Activated CD4-positive, CD25-positive, alpha-beta regulatory T cell treated with anti-CD3 and anti-CD28 coated beads, Interleukin-2, amount 50 U/mL, for 16 hours (primary cell): ENCODE measurements at places on chromosomes 3 and 15.

DNA sequence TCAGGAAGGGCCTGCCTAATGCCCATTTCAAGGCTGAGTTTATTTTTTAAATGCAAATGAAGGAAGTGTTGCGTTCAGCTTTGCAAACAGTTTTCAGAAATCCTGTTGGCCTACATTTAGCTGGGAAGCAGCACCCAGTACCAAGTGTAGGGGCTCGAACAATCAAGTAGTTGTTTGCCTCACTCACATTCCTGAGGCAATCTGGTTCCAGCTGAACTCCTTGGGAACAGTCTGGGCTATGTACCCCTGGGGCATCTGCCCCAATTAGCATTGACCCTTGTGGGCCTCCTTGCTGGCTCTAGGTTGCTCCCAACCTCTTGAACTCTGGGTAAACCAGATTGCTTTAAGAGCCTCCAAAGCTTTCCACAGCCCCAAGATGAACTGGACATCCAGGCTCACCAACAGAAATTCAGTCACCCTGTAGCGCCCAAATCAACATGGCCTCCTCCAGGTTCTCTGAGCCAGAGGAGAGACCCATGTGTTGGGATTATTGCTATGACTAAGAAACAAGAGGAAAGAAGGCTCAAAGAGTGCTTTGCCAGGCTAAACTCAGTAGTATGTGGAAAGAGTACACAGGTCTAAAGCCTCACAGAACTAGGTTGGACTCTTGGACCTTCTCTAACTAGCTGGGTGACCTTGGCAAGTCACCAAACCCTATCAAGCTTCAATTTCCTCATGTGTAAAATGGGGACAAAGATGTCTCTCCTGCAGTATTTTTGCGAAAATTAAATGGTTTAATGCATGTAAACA lies 532.7 kb downstream of the SOX2 start:
- DNase-seq = no peak

DNA sequence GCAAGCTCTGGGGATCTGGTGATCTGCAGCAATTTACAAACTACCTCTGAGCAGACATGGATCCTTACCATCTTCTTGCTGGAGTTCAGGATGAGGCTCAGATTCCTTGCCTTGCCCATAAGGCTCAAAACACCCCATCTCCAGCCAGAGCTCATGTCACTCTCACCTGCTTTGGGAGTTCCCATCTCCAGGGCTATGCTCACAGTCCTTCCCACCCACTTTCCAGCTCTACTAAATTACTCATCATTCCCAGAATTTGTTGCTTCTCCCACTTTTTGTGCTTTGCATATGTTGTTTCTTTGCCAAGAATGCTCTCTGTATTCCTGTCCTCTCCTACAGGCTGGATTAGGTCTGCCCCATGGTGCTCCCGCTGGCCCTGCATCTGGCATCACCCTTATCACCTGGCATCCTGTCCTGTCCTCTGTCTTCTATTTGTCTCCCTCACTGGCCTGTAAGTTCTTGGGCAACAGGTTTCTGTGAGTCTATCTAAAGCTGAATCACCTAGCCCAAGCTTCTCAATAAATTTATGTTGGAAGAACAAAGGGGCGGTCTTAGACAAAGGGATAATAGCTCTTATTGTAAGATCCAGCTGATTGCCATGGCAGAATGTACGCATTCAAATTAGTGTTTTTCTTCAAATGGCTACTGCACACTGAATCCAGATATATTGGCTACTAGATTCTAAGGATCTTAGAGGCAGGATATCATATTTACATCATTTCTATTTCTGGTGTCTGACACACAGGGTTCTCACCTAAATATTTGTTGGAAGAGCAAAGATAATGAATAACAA lies 179.2 kb downstream of the CLSTN2 start:
- no peak for DNase-seq

DNA sequence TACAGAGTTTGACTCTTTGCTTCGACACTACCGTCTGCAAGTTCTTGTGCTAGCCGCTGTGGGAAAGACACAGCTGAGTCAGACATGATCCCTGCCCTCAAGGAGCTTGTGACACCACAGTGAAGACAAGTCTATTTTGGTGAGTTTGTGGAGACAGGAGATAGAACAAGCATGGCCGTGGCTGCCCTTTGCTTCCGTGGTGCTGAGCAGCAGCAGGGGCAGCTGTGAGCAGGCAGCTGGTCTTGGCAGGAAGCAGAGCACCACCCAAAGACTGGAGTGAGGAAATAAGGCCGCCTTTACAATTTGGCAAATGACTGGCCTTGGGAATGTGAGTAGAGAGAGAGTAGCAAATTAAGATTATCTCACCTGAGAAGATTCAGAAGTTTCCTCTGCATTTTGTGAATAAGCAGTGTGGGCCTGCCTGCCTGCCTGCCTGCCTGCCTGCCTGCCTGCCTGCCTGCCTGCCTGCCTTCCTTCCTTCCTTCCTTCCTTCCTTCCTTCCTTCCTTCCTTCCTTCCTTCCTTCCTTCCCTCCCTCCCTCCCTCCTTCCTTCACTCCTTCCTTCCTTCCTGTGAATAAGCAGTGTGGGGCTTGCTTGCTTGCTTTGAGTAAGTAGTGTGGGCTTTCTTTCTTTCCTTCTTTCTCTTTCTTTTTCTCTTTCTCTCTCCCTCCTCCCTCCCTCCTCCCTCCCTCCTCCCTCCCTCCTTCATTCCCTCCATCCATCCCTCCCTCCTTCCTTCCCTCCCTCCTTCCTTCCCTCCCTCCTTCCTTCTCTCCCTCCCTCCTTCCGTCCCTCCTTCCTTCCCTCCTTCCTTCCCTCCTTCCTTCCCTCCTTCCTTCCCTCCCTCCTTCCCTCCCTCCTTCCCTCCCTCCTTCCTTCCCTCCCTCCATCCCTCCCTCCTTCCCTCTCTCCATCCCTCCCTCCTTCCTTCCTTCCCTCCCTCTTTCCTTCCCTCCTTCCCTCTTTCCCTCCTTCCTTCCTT lies 1.6 kb upstream of the GCNT3 start:
- DNase-seq = no peak

GRCh38 chr3:185631108-185631507 lies 45.0 kb downstream of the SENP2 start:
- DNase-seq = no peak

- no peak for DNase-seq
These were observed 14.2 kb downstream of the ZNF280D start for GRCh38 chr15:56719021-56719612.

- DNase-seq = no peak
These were observed 85.9 kb downstream of the FAIM start for GRCh38 chr3:138694287-138695007.

GRCh38 chr3:20105513-20106280 lies 65.5 kb downstream of the KAT2B start:
- no peak for DNase-seq

DNA sequence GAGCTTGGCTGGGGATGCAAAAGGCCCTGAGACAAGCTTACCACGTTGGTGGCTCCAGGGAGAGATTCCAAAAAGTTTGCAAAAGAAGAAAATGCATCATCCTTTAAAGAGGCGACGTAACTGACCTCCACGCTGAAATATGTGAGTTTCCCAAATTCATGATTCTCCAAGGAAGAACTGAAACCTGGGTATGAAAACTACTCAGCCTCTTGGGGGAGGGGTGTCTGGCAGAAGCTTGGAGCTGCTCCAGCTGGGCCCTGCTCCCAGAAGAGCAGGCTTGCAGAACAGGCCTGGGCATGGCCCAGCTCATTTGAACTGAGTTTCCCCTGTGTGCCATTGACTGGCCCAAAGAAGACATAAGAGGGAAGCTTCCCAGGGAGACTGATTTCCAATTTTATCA lies 20.5 kb downstream of the CPN2 start:
- DNase-seq = no peak

GRCh38 chr3:128367761-128368160 lies 98.9 kb downstream of the DNAJB8 start:
- DNase-seq = no peak

DNA sequence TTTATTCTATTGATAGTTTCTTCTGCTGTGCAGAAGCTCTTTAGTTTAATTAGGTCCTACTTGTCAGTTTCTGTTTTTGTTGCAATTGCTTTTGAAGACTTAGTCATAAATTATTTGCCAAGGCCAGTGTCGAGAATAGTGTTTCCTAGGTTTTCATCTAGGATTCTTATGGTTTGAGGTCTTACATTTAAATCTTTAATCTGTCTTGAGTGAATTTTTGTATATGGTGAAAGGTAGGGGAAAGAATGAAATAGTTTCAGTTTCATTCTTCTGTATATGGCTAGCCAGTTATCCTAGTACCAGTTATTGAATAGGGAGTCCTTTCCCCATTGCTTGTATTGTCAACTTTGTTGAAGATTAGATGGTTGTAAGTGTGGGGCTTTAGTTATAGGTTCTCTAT lies 10.6 kb upstream of the GCSAM start:
- DNase-seq = no peak
